ENCODE measurements at places on chromosomes 11 and 22. TPM values are rescaled to one million over a fixed set of nuclear protein-coding genes. Genes with fewer than 3 reads are reported as not detected.

BEST1 gene
- not detected for total RNA-seq

PTPN5 gene
- not detected for total RNA-seq

RASD2 gene
- total RNA-seq, result not detected

TRAF6 gene
- total RNA-seq, result 4.4 TPM

OR52E8 gene
- total RNA-seq, result not detected

DYNC2H1 gene
- 12.3 TPM for total RNA-seq

TMEM191C gene
- 1.5 TPM for total RNA-seq

ZNF280B gene
- total RNA-seq, result 1.3 TPM

PMM1 gene
- 48.8 TPM for total RNA-seq

ATP5MG gene
- 64.5 TPM for total RNA-seq

MYBPC3 gene
- total RNA-seq, result not detected

PRSS23 gene
- 95.0 TPM for total RNA-seq

SYVN1 gene
- 18.1 TPM for total RNA-seq

SPON1 gene
- not detected for total RNA-seq

PLAAT5 gene
- total RNA-seq, result not detected

RHOD gene
- 363 TPM for total RNA-seq

LRRN4CL gene
- total RNA-seq, result 0.28 TPM

SCGB1D2 gene
- not detected for total RNA-seq

MUC6 gene
- not detected for total RNA-seq

VPREB1 gene
- total RNA-seq, result not detected

LRRC32 gene
- total RNA-seq, result not detected

All from airway epithelial cell (primary cell).